NCI-H1092 (cell line): ENCODE measurements at places on chromosomes 3 and 15.

DNA sequence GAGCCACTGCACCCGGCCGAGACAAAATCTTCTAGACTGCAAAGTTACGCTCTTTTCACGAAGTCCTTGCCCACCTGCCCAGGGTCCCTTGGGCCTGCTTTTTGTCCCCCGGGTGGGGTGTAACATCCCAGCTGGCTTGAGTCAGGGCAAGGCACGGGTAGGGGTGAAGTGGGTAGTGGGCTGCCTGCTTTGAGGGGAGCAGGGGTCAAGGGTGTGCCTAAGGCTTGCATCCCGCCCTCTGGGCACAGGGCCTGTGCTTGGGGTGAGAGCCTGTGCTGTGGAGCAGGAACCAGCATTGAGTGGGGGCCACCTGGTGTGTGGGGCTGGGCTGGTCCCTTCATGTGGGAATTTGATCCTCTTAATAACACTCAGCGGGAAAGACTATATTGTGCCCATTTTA, 74.6 kb downstream of the KLF13 start:
- no peak for DNase-seq

GRCh38 chr3:13750731-13751130, 129.1 kb downstream of the WNT7A start:
- DNase-seq: no peak

- no peak for DNase-seq
Observed at GRCh38 chr3:101996832-101997231, 147.5 kb downstream of the NFKBIZ start.

DNA sequence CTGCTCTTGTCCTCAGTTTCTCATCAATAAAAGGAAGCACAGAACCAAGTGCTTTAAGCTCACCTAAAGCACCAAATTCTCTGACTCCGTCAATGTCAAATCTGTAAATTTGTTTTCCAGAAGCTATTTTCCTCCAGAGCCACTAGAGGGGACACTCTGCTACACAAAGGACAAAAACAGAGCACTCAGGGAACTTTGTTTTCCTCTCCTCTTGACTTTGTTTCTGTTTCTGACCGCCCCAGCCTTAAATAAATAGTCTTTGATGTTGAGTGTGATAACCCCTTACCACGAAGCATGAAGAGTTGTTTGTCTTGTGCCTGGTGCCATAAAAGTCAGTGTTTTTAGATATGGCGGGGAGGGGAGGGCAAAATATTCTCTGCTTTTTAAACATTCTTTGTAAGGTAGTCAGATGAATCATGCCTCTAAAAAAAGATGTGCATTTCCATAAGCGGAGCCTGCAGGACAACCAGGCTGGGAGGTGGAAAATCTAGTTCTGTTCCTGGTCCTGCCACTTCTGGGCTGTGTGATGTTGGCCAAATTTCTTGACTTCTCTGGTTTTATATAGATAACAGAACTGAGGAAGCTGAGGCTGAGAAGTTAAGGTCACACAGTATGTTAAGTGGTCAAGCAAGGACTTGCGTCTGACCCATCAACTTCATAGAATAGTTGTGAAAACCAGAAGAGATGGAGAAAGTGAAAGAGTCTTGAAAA, 7.3 kb upstream of the ZBTB38 start:
- peak; percentile 44 for DNase-seq

- no peak for DNase-seq
Observed at GRCh38 chr15:63726491-63726890, 107.3 kb downstream of the HERC1 start.

- no peak for DNase-seq
Observed at GRCh38 chr15:83581381-83581780, 72.5 kb upstream of the ADAMTSL3 start.

GRCh38 chr15:60999771-61000170, 229.3 kb downstream of the RORA start:
- no peak for DNase-seq

DNA sequence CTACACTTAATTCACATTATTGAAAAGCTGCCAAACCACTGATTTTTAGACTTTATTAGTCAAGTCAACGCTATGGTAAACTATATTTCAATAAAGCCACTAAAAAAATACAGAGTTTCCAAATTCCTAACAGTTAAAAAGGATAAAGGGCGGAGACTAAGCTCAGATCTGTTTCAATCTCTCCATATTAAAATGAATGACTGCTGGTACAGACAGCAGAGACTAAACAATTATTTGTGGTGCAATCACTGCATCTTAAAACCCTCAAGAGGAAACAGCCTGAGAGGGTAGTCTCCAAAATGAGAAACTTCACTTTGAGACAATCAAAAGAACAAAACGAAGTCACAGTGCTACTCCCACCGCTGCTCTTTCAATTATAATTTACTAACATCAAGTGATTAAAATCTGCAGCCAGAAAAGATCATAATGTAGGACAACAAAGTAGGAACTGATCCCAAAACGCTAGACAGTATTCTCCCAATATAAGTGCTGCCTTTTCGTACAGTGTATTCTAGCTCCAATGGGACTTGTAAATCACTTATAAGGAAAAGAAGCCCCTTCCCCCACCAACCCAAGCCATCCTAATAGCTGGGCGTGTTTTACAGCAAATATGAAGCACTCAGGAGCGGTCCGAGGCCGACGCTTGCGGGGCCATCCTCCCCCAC, 1.2 kb downstream of the UBP1 start:
- no peak for DNase-seq

GRCh38 chr3:130900959-130901358, 7.1 kb downstream of the ATP2C1 start:
- no peak for DNase-seq
